ENCODE measurements at places on chromosomes 4 and X. TPM values are rescaled to one million over a fixed set of nuclear protein-coding genes. Genes with fewer than 3 reads are reported as not detected.

DNA sequence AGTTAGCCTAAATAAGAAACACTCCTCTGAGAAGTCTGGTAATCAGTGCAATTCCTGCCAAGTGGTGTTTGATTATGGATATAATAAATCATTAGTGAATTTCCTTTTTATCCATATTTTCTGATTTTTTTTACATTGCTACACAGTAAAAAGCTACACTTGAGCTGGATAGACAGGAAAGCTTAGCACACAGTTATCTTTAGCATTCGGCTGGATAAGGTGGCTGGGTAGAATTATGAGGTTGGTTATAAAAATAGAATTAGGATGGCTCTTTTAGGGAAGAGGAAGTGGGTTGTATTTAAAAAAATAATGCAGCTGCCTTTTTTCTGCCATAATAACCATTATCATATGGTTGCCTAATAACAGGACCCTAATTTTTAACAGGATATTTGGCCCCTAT lies 460.6 kb downstream of the NAF1 start:
- DNase-seq: no peak

- no peak for DNase-seq
These were observed 442.9 kb downstream of the MID1IP1 start for GRCh38 chrX:39244147-39244546.

- DNase-seq: no peak
These were observed 65.0 kb downstream of the TSPAN7 start for GRCh38 chrX:38626296-38626695.

DNA sequence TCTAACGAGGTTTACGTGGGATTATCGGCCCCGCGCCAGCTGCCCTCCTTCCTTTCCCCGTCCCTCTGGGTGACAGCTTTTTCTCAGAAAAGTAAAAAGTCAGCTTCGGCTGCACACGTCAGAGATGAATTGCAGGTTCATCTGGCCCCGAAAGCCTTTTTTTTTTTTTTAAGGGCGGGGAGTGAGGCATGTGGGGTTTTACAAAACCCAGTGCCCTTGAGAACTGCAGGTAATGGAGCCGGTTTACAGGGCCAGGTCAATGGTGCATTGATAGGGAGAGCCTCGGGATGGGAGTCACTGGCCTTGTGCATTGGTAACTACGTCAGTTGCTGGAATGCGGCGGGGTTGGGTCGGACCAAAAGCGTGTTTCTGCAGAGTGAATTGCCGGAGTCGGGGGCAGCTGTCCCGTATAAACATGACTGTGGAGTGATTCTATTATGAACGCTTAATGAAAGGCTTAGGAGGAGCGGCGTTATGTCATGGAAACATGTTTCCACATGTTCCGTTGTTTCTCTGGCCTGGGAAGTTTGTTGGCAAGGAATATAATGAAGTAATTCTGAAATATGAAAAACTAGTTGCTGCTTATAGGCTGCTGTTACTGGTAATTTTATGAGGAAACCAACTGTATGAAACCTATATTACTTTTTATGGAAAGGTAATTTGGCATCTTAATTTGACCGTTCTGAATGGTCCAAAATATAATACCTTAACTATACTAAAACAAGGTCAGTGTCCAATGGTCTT lies 1.1 kb downstream of the HSPA4L start:
- DNase-seq: peak; percentile 77

- DNase-seq: peak; percentile 53
These were observed 65.5 kb downstream of the CRMP1 start for GRCh38 chr4:5827108-5828004.

- DNase-seq: peak; percentile 90
These were observed 392.5 kb downstream of the BCOR start for GRCh38 chrX:39705290-39705689.

The SERPINA7 gene
- not detected for total RNA-seq

Data from aorta (tissue), 5 donors.